ENCODE measurements at places on chromosomes 1 and 21. TPM values are rescaled to one million over a fixed set of nuclear protein-coding genes. Genes with fewer than 3 reads are reported as not detected.

Gene RIMS3
- total RNA-seq, result 0.74 TPM

Gene THEM5
- not detected for total RNA-seq

Gene SEMA4A
- total RNA-seq, result 0.29 TPM

Gene BLACAT1
- 0.86 TPM for total RNA-seq

Gene OBSCN
- total RNA-seq, result 2.2 TPM

Gene AXDND1
- not detected for total RNA-seq

Gene APCS
- total RNA-seq, result not detected

Gene TMPRSS3
- total RNA-seq, result not detected

Gene FCMR
- 0.23 TPM for total RNA-seq

Gene BTBD8
- 2.3 TPM for total RNA-seq

Gene TCHHL1
- not detected for total RNA-seq

Gene SELP
- not detected for total RNA-seq

GRCh38 chr21:36450511-36450910, 29.4 kb downstream of the CLDN14 start:
- DNase-seq, result peak; percentile 57

DNA sequence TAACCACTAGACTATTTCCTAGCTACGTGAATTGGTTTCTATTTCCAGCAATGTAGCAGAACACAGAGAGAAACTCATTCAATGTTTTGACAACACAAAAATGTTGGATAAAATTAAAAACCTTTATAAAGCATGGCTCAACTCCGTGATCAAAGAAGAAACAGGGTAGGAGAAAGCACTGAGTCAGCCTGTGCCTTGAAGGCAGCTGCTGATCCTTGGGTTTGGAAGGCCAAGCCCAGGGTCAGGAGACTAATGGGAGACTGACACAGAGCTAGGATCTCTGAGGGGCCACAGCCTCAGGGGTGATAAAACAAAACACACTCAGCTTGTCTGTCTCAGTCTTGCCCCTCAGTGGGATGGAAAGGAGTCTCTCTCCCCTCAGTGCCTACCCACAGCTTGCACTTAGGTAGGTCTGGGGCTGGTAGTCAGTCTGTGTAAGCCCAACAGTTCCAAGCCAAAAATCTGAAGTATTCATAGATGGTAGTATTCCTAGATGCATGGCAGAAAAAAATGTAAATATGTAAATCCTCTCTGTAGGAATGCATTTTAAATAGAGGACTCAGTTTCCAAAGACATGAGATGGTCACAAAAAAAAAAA, 53.3 kb downstream of the B3GALNT2 start:
- no peak for DNase-seq

DNA sequence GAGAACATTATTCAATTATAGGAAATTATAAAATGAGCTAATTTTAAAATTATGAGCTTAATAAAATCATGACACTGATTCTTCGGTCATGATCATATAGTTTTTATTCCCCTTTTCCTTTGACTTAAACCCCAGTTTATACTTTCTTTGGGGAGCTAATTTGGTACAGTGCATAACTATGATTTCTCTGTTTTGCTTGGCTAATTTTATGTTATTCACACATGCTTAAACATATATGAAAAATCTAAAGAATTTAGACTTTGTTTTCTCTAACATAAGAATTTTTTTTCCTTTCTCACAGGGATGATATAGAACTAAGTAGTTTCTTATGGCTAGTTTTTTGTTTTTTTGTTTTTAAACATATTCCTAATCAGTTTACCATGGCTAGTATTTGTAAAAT, 52.5 kb downstream of the STXBP3 start:
- DNase-seq, result no peak

DNA sequence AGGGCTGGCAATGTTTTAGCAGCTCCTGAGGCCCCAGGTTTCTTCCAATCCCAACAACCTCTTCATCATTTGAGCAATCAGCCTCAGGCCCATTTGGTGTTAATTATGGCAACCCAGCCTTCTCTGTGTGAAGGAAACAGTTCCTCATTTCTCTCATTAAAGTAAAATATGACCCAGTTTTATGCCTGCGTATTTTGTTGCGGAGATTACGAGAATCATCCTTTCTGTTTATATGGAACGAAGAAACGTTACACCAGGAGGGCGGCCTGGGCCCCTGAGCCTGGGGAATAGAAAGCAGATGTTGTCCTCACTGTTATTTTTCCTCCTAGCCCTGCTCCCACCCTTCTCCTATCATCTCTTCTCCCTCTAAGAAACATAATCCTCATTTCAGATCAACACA, 332.2 kb upstream of the USP24 start:
- DNase-seq, result no peak

DNA sequence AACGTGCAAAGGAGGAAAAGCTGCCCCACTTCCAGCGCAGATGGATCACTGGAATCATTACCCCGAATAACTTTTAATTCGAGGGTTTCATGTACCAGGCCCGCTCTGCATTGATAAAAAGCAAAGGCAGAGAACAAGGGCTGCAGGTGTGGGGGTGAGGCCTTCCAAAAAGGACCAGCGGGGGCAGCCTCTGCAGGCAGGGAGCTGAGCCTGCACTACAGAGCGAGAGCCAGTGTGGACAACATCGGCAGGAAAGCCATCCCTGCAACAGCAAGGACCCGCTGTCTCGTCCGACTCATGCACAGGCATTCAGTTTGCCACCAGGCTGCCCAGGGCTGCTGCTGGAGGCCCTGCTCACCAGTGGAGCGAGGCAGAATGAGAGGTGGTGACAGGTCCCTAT, 27.1 kb upstream of the AJAP1 start:
- DNase-seq, result no peak

DNA sequence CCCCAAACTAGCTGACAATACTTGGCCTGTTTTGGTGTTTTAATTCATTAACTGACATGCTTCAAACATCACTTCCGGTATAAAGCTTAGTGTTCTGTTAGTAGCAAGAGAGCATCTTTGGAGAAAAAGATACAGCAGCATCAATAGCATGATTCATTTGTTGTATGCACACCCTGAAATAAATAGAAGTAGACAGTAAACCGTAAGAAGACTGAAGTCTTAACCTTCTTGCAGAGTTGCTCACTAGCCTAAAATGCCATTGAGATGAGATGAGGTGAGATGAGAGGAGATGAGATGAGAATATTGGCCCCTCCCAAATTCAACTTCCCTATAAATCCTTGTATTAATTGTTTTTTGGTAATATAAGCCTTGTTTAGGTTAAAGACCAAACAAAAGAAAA, 108.8 kb downstream of the TNFSF18 start:
- no peak for DNase-seq

DNA sequence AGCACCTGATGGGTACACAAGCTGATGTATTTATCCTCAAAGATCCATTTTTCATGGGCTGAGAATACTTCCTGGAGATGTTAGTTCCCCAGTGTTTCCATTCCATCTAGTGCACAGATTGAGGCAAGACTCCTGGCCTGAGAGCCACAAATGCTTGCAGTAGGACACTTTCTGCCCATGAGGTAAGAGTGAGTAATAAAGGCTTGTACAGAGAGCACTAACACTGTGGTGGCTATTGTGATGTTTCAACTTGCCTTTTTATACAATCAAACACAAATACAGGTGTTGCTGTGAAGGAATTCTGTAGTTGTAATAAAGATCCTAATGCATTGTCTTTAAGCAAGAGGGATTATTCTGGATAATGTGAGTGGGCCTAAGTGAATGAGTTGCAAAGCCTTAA, 186.1 kb upstream of the ADAMTS5 start:
- DNase-seq, result no peak

DNA sequence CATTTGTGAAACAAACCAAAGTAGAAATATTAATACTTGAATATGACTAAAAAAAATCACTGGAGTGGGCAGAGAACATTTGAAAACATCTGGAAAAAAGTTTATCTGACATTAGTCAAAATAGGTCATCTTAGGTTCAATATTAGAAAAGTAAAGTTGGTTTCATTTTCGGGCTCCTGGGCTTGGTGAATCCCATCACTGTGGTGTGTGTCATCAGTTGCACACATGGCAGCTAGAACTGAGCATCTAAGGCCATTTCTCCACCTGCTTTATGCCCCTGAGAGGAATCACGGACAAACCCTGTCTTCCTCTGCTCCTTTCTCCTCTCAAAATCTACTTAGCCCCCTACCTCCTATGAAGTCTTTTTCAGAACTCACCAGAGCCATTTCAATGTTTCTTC, 5.4 kb downstream of the HSD11B1 start:
- DNase-seq, result peak; percentile 11

- DNase-seq, result peak; percentile 71
Observed at GRCh38 chr1:97906567-97907241, 14.1 kb downstream of the DPYD start.

- no peak for DNase-seq
Observed at GRCh38 chr1:62732331-62732730, 44.1 kb upstream of the DOCK7 start.

DNA sequence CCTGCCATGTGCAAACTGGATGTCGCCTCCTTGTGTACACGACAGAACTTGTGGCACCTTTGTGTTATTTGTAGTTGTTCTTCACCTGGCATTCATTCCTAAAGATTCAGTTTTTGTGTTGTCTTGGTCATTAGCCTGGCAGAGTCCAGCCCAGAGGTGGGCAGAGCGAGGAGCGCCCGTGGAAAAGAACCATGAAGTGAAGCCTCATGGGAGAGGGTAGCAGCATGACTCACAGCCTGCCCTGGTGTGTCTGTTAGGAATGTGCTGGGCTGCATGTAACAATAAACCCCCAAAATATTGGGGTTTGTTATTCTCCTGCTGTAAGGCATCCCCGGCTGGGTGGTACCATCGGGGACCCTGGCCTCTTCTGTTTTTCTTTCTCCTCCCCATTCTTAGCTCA, 124.9 kb upstream of the TMEM51 start:
- no peak for DNase-seq

- DNase-seq, result no peak
Observed at GRCh38 chr21:16198546-16198945, 468.8 kb downstream of the USP25 start.

DNA sequence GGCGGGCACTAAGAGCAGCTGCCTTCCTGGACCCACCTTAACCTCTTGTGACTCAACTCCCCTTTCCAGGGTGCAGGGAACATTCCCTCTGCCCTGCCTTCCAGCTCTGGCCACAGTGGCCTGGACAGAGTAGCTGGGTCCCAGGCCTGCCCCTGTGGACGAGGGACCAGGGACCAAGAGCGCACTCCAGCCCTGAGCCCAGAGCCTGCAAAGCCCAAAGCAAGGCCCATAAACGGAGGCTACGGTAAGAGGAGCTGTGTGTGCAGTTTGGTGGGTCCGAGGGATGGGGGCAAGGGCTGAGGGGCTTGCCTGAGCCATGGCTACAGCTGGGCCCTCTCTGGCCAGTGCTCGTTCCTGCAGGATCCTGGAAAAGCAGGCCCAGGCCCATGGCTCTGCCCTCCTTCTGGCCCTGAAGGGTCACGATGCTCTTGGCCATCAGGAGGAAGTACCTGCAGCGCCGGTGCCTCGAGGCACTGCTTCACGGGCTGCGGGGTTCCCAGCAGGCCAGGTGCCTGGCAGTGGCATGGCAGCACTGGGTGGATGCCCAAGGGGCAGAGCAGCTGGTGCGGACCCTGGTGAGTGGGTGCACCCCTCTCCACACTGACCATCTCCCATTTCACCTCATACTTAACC, 17.8 kb downstream of the MTHFR start:
- no peak for DNase-seq

DNA sequence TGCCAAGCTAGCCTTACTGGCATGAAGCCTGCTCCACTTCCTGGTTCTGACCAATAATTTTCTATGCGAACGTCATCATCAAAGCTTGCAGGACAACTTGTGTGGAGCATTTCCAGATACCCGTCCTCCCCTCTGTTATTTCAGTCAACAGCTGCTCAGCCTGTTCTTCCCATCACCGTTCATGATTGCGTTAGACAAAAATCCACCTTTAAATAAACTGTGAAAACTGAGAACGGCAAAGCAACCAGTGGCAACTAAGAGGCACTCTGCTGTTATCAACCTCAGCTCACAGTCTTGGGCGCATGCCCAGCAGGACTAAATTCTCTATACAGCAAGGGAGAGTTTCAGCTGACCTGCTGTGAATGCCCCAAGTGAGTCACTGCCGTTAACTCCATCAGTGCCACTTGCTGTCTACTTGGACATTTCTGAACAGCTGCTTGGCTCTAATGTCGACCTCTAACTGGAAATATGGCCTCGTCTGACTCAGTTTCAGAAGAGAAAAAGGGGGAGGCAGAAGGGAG, 207.4 kb upstream of the RUNX1 start:
- peak; percentile 97 for DNase-seq

GRCh38 chr1:18955441-18956192, 859 bp downstream of the IFFO2 start:
- peak; percentile 67 for DNase-seq

DNA sequence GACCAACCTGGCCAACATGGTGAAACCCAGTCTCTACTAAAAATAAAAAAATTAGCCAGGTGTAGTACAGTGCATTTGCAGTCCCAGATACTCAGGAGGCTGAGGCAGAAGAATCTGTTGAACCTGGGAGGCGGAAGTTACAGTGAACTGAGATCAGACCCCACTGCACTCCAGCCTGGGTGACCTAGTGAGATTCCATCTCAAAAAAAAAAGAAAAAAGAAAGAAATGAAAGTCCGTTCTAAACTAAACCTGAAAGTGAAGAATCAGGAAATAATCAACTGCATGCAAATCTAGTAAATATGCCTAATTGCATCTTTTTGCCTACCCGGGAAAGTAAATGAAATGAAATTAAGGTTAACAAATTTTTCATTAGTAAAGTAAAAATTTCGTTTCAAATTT, 99.6 kb downstream of the ZZZ3 start:
- DNase-seq, result no peak

DNA sequence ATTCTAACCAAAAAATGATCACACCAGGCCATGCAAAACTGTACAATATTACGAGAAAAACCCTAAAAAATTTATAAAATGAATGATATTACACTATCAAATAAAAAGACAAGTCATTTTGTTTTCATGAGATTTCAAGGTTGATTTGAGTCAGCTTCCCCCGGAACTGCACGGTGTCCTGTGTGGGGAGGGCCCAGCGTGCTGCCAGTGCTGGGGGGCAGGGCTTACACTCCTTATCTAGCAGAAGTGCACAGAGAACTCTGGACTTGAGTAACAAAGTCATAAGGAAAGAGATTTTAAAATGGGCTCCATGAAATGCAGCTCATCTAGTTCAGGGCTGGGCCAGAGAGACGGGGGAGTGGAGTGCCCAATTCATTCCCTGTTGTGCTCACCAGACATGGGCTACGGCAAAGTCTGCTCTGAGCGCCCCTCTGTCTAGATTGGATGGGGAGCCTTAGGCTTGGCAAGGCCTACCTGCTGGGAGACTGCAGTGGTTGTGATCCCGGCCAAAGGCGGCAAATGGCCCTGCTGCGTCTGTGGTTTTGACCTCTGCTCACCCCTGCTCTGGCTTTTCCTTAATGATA, 50.1 kb downstream of the COQ8A start:
- no peak for DNase-seq

GRCh38 chr1:175408986-175409385, 216.4 kb upstream of the KIAA0040 start:
- no peak for DNase-seq

DNA sequence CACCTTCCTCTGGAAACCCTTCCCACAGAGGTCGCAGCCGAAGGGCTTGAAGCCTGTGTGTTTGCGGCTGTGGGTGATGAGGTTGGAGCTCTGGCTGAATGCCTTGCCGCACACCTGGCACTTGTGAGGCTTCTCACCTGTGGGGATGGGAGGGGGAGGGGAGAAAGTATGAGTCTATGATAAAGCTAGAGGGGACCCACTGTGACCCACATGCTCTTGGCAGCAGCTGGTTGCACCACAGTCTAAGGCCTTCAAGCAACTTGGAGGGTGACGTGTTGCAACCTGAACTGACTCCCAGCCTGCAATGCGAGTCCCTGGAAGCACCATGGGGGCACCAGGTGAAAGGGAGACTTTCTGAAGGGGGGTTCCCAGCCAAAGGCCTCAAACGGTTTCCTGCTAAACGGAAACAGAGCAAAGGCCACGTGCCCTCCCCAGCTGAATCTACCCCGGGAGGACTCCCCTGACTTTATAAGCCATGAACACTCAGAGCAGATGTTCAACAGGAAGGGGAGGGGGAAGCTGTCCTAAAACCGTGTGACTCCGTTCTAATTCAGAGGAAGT, 10.6 kb downstream of the GFI1 start:
- no peak for DNase-seq
